ENCODE measurements at places on chromosomes 7 and 10.

DNA sequence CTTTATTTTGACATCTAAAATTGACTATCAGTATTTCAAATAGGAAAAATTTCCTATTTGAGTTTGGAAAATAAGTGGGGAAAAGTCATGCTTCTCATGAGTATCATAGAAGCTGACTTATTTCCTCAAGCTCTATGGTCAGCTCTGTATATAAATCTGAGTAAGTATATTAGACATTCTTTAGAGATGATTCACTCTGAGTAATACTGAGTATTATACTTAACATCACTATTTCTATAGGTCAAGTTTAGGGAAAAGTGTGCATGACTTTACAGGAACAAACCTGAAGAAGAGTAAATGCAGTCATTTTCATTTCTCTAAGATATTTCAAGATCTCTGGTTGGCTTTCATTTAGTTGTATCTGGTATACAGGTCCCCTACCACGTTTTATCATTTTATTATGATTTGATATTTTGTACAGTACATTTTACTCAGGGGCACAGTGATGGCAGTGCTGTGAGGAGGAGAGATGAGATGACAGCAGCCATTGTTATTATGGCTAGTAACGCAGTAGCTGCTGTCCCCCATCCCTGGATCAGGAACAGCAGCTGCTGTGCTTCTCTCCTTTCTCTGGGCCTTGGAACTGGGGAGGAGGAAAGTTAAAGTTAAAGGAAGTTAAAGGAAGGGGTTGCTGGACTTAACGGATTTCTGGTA is 15.2 kb downstream of the SND1 start:
- H3K4me3 ChIP-seq = no peak overlapping the region
- no peak overlapping the region for H3K27ac ChIP-seq
- H3K36me3 ChIP-seq = no peaks in the 10 kb centered on the region
- no peak for DNase-seq

- no peaks in the 10 kb centered on the region for H3K36me3 ChIP-seq
- no peaks in the 10 kb centered on the region for H3K27me3 ChIP-seq
- DNase-seq = no peak
Measured at GRCh38 chr10:133027482-133027881, 60.2 kb upstream of the ADGRA1 start.

DNA sequence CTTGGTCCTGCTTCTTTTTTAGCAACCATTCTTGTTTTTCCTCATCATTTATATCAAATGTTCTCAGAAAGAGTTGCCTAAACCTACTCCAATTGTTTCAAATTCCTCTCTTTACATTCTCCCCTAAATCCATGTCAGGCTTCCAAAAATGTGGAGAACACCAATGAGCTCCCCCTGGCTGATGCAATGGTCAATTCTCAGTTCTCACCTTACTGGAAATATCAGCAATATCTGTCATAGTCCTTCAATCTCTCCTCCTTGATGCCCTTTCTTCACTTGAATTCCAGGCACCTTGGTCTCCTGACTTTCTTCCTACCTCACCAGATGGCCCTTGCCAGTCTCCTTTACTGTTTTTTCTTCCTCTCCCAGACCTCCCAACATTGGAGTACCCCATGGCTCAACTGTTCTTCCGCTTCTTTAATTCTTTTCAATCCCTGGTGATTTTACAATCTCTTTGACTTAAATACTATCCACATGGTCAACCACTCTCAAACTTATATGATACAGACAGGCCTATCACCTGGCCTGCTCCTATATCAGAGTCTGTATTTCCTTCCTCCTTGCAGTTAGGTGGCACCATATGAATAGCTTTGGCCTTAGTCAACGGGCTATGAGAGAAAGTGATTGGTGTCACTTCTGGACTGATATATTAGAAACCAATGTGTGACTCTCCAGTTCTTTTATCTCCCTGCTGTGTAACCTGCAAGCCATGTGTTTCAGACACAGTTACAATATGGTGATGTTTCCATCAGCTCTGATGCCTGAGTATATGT is 47.4 kb upstream of the CAV2 start:
- H3K27ac ChIP-seq = no peak overlapping the region
- no peaks in the 10 kb centered on the region for H3K36me3 ChIP-seq
- DNase-seq = no peak
- H3K4me1 ChIP-seq = no peaks in the 10 kb centered on the region
- no peak overlapping the region for H3K4me3 ChIP-seq
- no peaks in the 10 kb centered on the region for H3K27me3 ChIP-seq

DNA sequence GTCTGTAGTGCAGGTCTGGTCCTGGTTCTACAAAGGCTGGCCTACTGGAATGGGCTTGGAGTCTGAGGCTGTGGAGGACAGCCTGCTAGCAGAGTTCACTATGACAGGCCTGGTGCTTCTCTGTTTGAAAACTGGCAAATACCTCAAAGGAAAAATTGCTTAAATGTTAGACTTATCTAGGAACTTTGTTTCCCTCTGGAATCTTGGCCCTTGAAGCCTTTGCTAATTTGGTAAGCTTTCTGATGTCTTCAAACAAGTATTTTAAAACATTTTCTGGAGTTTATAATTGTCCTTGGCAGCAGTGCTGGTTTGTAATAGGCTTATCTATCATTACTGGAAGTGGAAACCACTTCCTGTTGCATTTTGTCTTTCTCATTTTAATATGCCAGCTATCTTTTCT is 139.7 kb downstream of the TMEM26 start:
- no peak for DNase-seq
- peaks cover 4% of the 10 kb centered on the region for H3K4me1 ChIP-seq
- no peak overlapping the region for H3K4me3 ChIP-seq
- H3K36me3 ChIP-seq = no peaks in the 10 kb centered on the region

DNA sequence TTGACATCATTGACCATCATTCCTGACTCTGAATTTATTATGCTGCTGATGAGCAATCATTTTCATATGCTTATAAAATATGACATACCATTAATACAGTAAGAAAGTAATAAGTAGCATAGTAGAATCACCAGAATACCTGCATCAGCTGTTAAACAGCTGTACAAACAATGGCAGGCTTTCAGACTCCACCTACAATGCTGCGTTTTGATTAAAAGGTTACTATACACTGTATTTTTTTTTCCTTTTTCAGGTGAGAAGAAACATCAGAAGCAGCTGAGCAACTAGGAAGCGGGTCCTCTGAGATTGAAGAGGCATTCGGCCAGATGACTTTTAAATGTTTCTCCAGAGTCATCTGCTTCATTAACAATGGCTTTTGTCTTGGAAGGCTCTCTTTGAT is 7.1 kb downstream of the ASNS start:
- H3K4me3 ChIP-seq = no peak overlapping the region
- H3K4me1 ChIP-seq = no peaks in the 10 kb centered on the region
- H3K27ac ChIP-seq = no peak overlapping the region
- H3K27me3 ChIP-seq = no peaks in the 10 kb centered on the region
- peaks cover 5% of the 10 kb centered on the region for H3K36me3 ChIP-seq
- DNase-seq = no peak

GRCh38 chr10:85575441-85575840 is 791.2 kb downstream of the GRID1 start:
- no peaks in the 10 kb centered on the region for H3K36me3 ChIP-seq
- no peak overlapping the region for H3K27ac ChIP-seq
- H3K4me3 ChIP-seq = no peak overlapping the region
- DNase-seq = no peak
- H3K27me3 ChIP-seq = no peaks in the 10 kb centered on the region
